ENCODE measurements at places on chromosomes 6 and 20.

GRCh38 chr20:19313342-19314069 lies 101.1 kb downstream of the SLC24A3 start:
- DNase-seq: no peak

- no peak for DNase-seq
Observed at GRCh38 chr6:73367761-73368355, 1.8 kb downstream of the OOEP start.

DNA sequence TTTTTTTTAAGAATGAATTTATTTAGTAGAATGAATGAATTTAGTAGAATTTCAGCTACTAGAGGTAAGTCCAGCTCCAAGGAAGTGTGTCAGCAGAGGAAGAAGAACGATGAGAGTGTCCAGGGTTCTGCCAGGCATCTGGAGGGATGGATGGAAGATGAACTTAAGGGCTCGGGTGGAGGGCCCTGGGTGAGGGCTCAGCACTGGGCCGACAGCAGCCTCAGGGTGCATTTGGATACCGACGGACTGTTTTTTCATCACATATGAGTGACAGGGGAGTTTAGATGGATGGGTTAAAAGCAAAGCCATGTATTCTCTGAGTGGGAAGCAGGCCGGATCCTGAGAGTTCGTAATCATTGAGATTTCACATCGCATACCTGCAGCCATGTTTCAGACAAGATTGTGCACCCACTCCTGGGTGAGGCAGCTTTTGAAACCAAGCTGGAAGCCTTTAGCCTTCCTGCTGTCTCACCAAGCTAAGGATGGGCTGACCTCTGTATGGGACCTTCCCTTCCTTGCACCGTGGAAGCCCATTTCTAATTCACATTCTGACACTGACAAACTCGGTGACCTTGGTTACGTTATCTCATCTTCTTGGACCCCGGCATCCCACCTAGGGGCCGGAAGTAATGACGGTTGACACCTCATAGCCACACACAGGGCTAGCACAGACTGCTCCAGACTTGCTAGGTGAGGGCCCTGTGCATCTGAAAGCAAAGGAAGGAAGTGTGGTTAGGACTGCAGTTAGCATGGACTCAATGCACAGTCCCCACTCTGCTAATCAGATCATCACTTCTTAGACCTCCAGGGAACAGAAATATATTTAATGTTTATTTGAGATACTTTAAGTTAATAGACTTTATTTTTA lies 228.5 kb downstream of the SLC24A3 start:
- DNase-seq: no peak

GRCh38 chr20:63878899-63879663 lies 14.0 kb downstream of the TPD52L2 start:
- no peak for DNase-seq

DNA sequence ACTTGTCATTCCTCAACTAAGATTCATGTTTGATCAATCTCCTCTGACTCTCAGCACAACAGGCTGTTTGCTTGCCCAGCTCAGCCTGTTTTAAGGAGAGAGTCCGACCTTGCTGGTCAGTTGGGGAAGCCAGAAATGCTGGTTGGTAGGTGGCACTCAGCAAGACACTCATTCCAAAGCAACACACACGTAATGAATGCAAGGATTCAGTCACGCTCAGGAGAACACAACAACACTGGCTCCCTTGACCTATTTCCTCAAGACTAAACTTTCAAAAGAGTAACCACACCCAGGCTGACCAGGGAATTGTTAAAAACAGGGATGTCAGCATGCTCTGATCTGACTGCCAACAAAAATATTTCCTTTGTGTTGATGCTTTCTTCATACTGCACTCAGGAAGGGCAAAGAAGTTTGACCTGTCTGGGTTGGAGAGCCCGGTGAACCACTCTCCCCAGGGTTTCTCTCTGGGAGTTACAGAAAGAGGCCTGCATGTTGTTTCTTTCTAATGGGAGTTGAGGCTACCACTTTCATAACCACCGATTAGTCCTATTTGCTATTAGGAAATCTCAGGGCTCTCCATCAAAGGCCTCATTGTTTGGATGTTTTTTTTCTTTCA lies 25.6 kb upstream of the PREP start:
- DNase-seq: no peak

GRCh38 chr6:109490713-109491112 lies 7.7 kb upstream of the ZBTB24 start:
- no peak for DNase-seq

DNA sequence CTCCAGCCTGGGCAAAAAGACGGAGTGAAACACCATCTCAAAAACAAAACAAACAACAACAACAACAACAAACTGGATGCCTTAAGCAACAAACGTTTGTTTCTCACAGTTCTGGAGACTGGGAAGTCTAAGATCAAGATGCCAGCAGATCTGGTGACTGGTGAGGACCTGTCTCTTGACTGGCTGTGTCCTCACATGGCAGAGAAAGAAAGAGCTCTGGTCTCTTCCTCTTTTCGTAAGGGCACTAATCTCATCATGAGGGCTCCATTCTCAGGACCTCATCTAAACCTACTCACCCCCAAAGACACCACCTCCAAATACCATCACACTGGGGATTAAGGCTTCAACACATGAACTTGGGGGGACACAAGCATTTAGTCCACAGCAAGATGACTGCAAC lies 13.5 kb upstream of the GFOD1 start:
- no peak for DNase-seq

GRCh38 chr6:161128680-161129196 lies 137.2 kb downstream of the MAP3K4 start:
- DNase-seq: no peak

GRCh38 chr6:44020148-44020547 lies 107.1 kb downstream of the MRPL14 start:
- no peak for DNase-seq

GRCh38 chr6:30157999-30158398 lies 3.0 kb downstream of the TRIM10 start:
- no peak for DNase-seq

DNA sequence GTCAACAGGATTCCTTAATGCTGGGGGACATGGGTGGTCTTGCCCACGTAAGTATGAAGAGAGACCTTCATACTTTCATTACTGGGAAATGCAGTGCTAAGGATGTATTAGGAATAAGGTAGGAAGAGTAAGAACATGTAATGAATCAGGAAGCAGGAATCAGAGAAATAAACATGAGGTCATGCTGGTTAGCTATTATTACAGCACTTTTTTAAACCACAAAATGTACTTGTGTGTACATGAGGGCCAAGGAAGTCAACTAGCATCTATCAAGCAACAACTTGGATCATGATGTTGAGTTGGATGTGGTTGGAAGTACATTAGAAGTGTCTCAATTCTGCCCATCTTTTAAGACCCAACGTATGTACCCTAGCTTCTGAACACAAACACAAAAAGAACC lies 63.5 kb upstream of the E2F3 start:
- no peak for DNase-seq

DNA sequence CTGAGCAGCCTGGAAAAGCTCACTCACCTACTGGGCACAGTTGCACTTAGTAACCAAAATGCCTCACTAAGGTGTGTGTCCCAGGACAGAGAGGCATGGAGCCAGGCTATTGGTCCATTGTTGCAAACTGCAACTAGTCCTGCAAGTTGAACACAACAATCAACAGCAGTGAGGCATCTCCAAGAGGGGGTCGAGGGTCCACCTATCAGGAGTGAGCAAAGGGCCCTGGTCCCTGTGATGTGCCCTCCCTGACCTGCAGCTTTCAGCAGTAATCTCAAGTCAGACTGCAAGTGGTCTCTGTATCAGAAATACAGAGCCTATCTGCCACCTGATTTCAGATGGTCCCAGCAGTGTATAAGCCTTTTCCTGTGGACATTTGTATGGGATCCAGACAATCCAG lies 50.2 kb upstream of the TGM3 start:
- DNase-seq: no peak

GRCh38 chr20:48864254-48864653 lies 36.5 kb upstream of the PREX1 start:
- no peak for DNase-seq

DNA sequence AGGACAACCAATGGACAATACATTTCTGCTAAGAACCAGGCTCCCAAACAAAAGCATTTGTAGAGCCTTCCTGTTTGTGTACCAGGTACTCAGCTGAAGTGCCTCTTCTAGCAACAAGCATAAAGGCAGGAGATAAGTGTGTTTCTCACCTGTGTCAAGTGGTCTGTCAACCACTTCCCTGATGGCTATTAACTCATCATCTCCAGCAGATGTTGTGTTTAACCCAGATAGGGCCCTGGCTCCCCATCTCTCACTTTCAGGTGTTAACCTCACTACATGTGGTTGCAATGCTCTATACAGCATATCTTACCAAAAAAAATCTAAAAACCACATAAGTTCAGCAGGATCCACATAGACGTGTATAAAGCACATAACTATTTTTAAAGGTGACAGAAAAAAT lies 9.6 kb upstream of the IL17A start:
- DNase-seq: no peak

DNA sequence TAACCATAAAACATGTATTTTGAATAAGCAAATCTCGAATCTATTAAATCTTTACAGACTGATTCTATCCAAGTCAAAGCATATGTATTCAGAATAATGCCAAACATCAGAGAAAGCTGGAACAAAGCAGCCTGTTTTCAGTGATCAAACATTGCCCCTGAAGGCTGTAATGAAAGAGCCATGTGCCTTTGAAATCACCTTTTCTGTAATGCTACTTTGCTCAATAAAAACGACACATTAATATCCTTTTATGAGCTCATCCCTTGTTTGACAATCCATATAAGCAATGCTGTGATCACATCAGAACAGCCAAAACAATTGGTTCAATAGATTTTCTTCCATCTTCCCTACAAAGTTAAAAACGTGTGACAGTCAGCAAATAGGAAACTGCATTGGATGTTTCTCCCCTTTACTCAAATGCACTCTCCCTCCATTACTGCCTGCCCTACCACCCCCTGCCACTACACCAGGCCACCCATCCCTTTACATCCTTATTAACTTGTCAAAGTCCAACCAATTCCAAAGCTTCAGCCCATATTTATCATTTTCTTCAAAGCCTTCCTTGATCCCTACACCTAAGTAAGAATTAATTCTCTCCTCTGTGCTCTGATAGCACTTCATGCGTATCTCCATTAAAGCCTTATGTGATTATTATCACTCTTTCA lies 42.0 kb downstream of the THEMIS start:
- DNase-seq: no peak

DNA sequence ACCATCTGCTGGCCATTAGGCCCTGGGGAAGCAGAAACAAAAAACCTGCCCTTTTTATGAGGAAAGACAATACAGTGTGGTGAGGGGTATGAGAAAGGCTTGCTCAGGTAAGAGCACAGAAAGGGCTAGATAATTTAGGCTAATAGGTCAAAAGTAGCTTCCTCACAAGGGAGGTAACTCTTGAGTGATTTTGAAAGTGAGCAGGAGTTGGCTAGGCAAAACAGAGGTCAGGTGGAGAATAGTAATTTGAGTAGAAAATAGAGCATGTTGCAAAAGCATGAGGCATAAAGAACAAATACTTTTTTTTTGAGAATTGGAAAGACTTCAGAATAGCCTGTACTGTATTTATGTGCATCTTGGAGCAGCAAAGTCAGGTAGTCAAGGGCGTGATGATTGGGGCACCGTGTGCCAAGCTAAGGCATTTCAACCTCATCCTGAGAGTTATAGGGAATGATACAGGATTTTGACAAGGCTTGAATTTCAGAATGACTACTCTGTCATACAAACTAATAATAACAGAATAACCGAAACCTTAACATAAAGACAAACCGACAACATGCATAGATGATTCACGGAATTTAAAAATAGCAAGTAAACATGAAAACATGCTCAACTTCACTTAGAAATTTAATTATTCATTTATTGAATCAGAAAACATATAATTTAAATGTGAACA lies 123.0 kb upstream of the ENPP5 start:
- no peak for DNase-seq

DNA sequence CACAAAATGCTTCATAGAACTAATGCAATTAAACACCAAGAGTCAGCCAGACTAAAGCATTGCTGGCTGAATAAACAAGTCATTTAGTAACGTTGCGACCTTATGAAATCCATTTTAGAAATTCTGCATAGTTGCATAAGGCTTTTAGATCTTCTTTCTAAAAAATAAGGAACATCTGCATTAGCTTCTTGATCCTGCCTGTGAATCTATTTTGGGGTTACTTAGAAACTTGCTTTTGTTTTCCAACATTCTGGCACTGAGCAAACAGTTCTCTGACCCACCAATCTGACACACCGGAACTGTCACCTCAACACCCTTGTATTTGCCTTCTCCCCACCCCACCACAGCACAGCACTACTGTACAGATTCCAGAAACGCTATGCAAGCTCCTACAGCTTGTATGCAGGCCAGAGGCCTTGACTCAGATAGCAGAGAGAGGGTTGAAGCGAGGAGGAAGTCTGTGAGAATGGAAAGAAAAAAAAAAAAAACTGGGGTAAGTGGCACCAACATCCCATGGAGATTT lies 55.0 kb downstream of the KIF13A start:
- no peak for DNase-seq

GRCh38 chr20:11355345-11355744 lies 562.3 kb upstream of the BTBD3 start:
- DNase-seq: no peak

GRCh38 chr20:52312132-52312729 lies 120.7 kb upstream of the ZFP64 start:
- no peak for DNase-seq

GRCh38 chr6:152161501-152161900 lies 354.0 kb downstream of the ESR1 start:
- DNase-seq: no peak

DNA sequence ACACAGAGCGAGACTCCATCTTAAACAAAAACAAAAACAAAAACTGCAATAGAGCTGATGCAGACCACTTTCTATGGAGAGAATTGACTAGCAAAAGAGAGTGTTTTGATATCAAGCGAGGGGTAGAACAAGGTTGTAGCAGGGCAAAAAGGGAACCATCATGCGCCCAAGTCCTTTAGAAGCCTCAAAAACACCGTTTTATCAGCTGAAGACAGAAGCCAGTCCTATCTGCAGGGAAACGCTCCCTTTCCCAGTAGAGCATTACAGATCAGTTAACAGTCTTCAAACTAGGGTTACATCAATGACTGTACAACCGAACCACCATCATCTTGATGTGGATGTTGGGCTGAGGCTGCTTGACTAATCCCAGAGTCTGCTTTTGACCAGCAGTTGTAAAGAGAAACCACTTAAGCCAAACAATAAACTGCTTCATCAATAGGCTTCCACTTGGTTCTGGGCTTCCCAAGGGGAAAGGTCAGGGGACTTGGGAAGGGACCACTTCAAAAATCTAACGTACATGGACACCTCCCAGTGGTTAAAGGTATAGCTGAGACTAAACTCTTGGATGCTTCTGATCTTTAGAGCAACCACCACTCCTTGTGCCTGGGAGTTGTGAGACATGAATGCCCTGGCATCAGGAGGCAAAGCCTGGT lies 59.6 kb upstream of the SPDEF start:
- no peak for DNase-seq

DNA sequence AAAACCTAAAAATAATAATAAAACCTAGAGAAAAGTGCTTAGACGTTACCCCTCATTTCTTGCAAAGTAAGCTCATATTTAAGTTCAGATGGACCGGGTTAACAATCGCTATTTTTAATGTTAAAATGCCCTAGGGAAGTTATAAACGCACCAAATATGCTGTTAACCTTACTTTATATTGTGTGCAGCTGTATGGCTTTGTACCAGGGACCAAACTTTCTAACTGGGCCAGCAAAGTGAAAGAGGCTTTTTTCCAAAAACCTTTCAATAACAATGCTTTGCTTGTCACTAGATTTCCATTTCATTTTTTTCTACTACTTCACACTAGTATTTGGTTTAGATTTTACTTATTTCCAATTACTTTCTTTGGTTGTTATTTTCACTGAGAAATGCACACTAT lies 248.5 kb downstream of the FOXC1 start:
- DNase-seq: no peak

- DNase-seq: no peak
Observed at GRCh38 chr6:27838945-27839625, 73.1 kb downstream of the OR2B2 start.

Data from stimulated activated CD8-positive, alpha-beta memory T cell treated with anti-CD3 and anti-CD28 coated beads, Interleukin-4, amount 100 ng/mL, for 1 hour (primary cell).